NCI-H446 (cell line): ENCODE measurements at places on chromosomes 12 and 14.

DNA sequence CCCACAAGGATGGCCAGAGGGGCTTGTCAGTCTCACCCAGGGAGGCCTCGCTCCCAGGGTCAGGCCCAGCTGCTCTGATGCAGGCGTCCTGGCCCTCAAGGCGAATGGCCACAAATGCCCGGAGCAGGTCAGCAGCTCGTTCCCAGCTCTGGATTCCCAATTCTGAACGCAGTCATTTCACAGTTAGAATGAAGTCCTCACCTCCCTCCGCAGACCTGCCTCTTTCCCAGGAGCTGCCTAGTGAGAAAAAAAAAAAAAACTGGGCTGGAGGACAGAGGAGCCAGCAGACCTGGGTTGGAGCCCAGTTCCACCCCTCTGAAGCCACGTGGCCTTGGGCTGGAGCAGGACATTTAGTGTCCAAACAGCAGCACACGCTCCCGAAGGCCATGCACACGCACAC lies 62.2 kb upstream of the DIO3 start:
- no peak for DNase-seq

GRCh38 chr12:57850854-57851430 lies 4.4 kb upstream of the CTDSP2 start:
- no peak for DNase-seq

DNA sequence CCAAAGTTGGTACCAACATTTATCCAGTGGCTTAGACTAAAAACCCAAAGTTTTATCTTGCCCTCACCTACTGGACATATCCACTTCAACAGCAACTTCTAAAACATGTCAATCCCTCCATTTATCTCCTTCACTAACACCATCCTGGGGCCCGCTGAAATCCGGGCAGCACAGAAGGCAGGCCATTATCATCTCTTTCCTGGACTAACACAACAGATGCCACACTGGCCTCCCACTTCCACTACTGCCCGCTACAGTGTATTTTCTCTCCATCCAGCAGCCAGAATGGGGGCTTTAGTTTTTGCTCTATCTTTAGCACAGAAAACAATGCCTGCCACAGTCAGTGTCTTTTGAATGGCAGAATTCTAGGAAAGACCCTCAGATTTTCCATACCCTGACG lies 15.6 kb downstream of the ZFHX2 start:
- no peak for DNase-seq

DNA sequence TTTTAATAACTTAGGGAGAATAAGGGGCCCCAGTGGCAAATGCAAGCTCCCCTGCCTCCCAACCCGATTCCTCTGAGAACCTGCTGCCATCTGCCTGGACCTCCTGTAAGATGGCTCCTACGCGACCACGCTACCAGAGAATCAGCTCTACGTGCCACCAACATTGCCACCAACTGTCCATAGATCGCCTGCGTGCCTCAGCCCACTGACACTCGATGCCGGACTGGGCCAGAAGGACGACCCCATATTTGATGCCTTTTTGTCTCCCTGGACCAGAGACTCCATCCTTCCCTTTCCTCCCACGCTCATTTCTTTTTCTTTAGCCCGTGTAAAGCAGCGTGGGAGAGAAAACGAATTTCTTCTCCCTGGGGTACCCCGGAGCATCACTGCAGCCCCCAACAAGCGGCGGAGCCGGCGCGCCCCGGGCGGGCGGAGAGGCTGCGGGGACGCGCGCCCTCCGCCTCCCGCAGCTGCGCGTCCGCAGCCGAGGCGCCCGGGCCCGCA lies 565 bp upstream of the KLHL42 start:
- DNase-seq, result no peak

- no peak for DNase-seq
Observed at GRCh38 chr14:32232481-32232880, 29.4 kb upstream of the RNU6-8 start.

DNA sequence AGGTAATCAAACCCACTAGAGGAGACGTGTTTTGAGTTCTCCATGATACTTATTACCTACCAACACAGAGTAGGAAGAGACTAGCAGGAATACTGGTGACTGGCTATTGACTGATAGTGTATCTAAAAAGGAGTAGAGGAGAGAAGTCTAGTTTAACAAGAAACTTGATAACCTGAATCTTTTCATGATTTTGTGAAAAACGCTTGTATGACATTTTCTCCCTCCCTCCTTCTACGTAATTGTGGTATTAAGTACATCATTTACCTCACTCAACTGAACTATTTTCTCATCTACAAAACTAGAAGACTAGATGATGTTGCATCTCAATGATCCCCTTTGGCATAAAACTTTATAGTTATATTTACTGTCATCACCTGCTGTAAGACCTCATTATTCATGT lies 107.4 kb downstream of the PPP1R12A start:
- DNase-seq, result no peak

DNA sequence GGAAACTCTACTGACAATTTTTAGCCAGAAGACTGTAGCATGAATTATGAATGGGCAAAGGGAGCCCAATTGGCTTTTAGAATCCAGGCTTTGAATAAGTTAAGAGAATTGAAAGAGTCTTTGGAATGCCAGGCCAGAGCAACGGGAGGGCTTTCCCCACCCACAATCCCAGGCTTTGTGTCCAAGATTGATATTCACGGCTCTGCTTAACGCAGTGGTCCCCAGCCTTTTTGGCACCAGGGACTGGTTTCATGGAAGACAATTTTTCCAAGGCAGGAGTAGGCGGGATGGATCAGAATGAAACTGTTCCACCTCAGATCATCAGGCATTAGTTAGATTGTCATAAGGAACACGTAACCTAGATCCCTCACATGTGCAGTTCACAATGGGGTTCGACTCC lies 79.6 kb downstream of the EPS8 start:
- DNase-seq, result no peak

DNA sequence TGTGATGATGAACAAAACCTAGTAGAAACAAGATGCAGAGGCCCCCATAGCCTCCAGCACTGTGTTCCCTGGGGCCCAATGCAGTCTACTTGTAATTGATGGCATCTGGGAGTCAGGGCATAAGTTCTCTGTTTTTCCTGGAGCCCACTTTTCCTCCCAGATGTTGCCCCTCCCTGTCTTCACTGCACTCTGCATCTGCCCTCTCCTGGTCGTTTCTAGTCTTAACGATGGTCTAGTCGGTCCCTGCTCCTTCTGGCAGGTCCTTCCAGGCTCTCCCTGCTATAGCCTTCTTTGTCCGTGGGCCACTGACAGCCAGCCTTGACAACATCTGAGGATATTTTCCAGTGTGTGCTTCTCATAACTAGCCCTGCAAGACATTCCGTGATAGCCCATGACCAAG lies 208.3 kb downstream of the GXYLT1 start:
- DNase-seq, result no peak

DNA sequence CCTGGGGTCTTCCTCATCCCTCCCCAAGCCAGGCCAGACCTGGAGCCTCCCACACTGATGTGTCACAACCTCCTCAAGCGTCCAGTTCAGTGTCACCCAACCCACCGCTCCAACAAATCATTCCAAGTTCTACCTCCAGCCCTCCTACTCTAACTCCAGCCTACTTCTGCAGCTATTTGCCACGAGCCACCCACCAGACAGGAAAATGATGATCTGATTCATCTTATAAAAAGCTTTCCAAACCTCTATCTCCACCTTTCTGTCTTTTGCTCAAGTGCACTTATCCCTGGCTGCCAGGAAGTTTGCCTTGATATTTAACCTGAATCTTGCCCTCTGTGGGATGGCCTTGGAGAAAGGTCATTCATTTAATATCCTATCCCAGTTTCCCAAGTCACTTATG lies 30.2 kb downstream of the SMUG1 start:
- DNase-seq, result no peak

- no peak for DNase-seq
Observed at GRCh38 chr12:89215196-89215595, 137.1 kb downstream of the DUSP6 start.

GRCh38 chr14:56125772-56126636 lies 7.8 kb downstream of the PELI2 start:
- no peak for DNase-seq

- DNase-seq, result no peak
Observed at GRCh38 chr12:56616244-56616643, 13.9 kb downstream of the BAZ2A start.

DNA sequence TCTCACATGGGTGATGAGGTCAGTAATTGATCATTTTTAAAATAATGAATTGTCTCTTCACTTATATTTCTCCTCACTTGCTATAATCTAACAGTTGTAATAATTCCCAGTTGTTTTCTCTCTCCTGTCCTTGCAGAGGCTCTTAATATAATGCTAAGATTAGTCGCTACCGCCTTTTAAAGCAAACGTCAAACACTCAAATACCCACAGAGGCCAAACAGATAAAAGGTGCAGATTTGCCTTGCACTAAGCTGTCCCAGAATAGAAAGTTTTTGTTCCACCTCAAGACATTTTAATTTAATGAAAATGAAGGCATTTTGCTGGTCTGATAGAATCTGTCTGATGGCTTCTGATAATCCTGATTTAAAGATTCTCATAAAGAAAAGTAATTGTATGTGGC lies 159.0 kb downstream of the KICS2 start:
- no peak for DNase-seq

DNA sequence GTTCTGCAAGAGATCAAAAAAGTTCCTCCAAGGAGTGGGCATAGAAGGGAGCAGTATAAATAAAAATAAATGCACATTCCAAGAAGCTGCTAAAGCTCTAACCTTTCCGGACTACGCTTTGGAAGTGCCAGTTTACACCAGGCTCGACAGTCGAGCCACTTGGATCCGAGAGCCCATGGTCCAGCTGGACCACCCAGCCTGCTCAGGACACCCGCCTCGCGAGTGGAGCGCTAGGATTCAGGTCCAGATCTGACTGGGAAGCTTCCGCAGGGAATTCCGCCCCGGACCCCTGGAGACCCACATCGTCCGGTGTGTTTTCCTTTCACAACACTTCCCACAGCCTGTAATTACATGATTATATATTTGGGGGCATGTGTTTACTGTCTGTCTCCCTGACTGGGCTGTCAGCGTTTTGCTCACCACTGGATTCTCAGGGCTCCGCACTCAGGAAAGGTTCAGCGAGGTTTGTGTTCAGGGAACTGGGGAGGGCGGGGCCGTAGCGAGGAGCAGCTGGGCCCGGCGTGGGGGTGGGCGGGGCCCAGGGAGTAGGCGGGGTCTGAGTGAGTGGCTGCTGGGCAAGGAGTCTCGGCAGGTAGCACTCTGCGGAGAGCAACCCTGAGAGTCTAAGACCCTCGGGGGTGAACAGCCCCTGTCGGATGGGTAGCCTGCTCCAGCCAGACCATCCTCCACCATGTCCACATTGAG lies 52.3 kb upstream of the TMEM263 start:
- no peak for DNase-seq

- peak; percentile 37 for DNase-seq
Observed at GRCh38 chr14:90671382-90672234, 144.6 kb downstream of the TTC7B start.

GRCh38 chr12:93798279-93799151 lies 121.3 kb downstream of the CRADD start:
- no peak for DNase-seq

- no peak for DNase-seq
Observed at GRCh38 chr12:49059299-49060171, 1.1 kb downstream of the KMT2D start.

- DNase-seq, result peak; percentile 10
Observed at GRCh38 chr14:64763801-64764621, 59.8 kb downstream of the PLEKHG3 start.

DNA sequence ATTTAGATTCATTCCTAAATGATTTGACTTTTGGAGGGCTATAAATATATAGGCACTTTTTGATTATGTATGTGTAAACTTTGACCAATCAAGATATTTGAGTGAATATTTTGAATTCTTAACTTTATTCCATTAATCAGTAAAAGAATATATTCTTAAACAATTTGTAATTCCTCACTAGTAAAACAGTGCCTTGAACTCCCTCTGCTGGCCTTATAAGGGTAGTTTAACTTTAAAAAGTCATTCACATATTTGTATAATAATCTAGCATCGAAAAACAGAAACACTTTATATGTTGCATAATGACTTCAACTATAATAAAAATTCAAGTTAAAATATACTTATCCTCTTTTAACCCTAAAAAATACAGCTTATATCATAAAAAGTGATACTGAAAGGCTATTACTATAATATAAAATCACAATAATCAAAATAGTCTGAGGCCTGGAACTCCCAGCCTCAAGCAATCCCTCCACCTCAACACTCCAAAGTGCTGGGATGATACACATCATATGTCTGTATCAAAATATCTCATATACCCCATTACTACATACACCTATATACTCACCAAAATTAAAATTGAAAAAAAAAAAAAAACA lies 31.2 kb downstream of the CCDC59 start:
- peak; percentile 72 for DNase-seq

DNA sequence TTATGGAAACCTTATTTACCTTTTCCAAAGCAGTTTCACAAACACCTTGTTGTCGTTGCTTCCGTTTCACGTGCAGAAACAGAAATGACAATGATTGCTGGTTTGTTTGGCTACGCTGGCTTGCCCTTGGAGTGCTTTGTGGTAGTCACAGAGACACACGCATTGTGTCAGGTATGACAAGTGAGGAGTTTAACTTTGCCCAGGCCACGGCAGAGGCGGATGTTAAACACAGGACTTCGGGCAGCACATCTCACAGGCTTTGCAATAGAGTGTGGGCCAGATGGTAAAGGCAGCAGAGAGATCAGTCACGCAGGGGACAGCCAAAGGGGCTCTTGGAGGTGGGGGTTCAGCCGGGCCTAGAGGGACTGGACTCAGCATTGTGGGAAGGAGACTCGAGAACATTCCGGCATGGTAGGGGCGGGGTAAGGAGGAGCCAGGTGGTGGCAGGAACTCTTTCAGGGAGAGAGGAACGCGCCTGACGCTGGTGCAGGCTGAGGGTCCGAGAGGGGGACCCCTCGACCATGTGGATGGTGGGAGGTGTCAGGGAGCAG lies 59.8 kb upstream of the KCNA1 start:
- DNase-seq, result no peak

DNA sequence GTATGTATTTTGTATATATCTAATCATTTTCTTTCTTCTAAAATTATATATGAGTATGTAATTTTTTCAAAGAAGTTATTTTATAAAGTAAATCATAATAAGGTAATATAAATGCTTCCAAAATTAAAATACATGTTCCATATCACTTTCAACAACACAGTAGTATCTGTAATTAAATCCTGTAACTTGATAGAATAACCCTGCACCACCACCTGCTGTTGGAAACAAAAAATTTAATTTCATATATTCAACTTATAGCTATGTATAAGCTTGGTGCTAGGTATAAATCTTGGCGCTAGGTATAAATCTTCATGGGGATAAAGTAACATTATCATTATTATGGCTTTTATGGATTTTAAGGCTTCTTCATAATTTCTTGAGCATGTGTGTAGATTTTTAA lies 149.7 kb upstream of the DCN start:
- no peak for DNase-seq

GRCh38 chr12:44531320-44531971 lies 344.7 kb downstream of the NELL2 start:
- DNase-seq, result no peak

DNA sequence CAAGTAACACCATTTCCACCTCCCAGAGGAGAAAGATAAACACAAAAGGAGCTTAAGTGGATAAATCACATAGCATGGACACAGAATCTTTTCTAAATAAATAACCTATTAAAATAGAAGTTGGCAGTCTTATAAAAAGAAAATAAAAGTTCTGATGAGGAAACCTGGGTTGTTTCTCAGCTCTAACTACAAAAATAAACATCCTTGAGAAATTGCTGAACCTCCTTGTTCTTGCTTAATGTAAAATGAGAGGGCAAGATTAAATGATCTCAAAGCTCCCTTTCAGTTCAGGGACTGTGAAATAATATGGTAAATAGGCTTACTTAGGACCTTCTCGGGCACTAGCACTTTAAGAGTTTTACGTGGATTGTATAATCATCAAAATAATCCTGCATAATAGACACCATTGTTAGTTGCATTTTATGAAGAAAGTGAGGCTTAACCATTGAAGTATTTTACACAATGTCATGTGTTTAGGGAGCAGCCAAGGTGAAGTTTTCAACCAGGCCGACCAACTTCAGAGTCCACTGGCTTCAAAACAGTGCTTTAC lies 214.0 kb upstream of the NOVA1 start:
- no peak for DNase-seq
